ENCODE measurements at places on chromosomes 7 and 10.

GRCh38 chr10:47447209-47447608, 36.7 kb downstream of the ANXA8 start:
- DNase-seq: no peak

- no peak for DNase-seq
These were observed 19.9 kb downstream of the FBXW4 start for GRCh38 chr10:101675115-101675514.

GRCh38 chr7:7228472-7228871, 46.1 kb downstream of the C1GALT1 start:
- DNase-seq: no peak

DNA sequence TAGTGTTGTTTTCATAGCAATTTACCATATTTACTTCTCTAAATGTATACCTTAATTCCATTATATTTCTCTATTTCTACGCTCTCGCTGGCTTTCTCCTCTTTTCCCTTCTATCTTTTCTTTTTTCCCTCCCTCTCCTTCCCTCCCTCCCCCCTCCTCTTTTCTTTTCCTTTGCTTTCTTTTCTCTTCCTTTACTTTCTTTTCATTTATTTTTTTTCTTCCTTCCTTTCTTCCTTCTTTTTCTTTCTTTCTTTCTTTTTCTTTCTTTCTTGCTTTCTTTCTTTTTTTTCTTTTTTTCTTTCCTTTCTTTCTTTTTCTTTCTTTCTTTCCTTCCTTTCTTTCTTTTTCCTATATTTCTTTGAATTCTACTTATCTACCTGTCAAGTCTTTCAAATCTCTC, 533.0 kb upstream of the POT1 start:
- no peak for DNase-seq

GRCh38 chr10:103640436-103641181, 147.1 kb downstream of the NEURL1 start:
- no peak for DNase-seq

GRCh38 chr10:88413412-88413811, 169.7 kb downstream of the RNLS start:
- DNase-seq: no peak

DNA sequence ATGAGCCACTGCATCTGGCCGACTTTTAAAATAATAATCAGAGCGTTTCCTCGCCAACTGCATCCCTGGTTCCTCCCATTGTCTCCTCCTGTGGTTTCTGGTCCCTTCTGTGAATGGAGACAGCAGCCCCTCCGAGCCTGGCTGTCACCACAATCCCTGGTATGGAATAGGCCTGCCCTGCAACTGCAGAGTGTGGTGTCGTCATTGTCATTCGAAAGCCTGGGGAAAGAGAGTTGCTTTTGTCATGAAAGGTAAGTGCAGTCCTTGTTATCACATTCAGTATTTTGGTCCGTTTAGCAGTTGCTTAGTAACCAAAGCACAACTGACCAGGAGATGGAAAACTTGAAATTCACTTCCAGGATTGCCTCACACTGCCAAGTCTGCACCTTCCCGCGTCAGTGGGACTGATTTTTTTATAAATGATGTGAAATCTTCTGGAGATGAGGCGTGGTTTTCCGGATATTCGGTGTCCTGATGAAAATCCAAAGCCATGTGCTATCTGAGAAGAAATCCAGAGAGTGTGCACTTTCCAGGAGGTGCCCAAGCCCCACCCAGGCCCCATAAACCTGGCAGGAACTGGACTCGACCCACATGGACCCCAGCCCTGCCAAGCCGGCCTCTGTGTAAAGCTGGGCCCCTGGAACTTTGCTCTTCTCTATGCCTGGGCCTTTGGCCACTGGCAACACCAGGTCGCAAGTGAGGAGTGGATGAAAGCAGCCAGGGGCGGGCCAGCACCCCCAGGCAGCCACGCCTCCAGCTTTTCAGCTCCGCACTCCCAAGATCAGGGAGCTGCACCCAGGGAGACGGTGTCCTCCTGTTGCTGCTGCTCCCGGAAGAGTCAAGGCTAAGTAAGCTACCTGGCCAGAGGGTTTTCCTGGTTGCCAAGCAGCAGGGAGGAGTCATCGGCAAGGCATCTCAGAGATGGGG, 133.7 kb upstream of the SH2B2 start:
- DNase-seq: no peak

GRCh38 chr7:103121641-103122040, 27.3 kb downstream of the NAPEPLD start:
- DNase-seq: no peak

- no peak for DNase-seq
These were observed 75.2 kb downstream of the CREB5 start for GRCh38 chr7:28487487-28487886.

- DNase-seq: no peak
These were observed 18.4 kb upstream of the VOPP1 start for GRCh38 chr7:55590517-55591281.

DNA sequence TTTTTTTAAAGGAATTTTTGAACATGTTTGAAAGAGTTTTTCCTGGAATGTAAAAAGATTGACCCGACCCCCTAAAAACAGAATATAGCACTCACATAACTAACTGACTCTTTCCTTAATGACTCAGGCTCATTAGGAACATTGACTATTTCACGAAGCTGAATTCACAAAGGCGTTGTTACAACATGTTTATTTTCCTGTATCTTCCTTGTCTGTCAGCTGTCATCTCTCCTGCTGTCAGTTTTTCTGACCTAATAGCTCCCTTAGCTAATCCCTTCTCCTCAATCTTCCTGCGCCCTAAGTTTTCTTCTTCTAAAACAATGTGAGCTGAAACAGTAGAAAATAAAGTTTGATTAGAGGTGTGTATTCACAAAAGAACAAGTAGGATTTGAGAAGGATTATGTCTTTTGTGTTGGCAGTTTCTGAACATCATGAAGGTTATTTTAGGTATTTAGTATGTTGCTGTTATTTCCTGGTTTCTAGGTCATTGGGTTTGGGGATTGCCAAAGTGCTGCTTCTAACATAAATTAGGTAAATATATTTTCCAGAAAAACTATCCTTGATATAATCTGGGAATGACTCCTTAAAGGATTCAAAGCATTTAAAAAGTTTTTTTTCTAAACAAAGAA, 4.6 kb upstream of the MDFIC start:
- DNase-seq: no peak

DNA sequence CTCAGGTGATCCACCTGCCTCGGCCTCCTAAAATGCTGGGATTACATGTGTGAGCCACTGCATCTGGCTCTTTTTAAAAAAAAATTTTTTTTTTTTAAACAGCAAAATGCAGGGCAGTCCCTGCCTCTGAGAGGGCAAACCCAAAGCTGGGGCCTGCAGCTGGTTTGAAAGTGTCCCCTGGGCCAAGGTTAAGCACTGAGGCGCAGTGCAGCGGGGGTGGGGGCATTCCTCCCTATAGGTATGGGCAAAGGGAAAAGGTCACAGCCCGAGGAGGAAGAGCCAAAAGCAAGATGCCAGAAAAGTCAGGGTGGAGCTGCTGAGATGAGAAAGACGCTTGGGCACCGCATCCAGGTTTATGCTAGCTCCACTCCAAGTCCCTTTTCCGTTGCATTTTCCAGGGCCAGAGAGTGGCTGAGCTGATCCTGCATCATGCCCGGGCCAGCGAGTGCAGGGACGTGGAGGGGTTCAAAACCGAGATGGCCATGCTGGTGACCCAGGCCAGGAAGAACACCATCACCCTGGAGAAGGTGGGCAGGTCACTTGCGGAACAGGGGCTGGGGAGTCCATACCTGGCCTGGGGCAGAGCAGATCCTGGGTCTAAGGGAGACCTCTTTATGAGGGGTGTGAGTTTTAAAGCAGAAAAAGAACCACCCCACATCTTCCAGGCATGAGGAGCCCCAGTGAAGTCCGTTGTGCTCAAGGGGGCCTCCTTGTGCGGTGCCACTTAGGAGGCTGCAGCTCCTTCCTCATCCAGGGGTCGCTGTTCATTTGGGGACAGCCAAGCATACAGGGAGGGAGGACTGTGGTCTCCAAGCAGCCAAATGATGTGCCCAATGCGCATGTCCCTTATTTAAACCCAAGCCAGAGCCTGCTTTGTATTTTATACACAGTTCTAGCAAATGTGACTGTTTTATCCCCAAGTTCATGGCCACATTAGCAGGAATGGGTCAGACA, 7.0 kb upstream of the NDUFB2 start:
- no peak for DNase-seq

DNA sequence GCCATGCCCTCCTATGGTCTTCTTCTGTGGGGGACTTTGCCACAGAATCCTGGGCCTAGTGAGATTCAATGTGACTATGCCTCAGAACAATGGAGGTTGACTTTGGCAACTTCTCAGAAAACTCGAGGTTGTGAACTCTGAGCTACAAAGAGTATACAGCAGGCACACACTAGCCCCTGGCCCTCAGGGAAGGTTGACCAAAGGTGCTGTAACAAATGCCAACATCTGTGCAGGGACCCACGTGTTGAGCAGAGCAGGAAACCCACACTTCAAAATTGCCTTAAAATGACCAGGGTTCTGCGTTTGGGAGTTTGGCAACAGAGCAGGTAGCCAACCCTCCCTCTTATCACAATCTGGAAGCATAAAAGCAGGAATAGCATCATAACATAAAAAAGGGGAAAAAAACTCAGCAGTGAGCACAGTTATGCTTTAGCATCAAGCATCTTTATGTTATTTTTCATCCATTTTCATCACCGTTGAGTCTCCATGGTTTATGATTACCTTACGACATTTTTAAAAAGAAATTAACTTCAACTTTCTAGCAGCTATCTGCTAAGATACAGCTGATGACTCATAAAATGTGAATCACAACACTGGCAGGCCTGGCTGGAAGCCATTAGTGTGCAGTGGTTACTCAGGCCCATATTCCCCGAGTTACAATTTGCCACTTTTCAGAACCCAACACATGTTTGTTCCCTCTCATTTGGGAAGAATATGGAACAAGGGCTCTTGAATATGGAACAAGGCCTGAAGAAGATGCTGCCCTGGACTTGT, 11.1 kb downstream of the PRLHR start:
- no peak for DNase-seq

- DNase-seq: no peak
These were observed 238.4 kb downstream of the DIP2C start for GRCh38 chr10:451021-451471.

- DNase-seq: no peak
These were observed 625.1 kb downstream of the DNAJB6 start for GRCh38 chr7:157961731-157962457.

GRCh38 chr10:132707121-132707775, 78.7 kb downstream of the NKX6-2 start:
- DNase-seq: no peak

GRCh38 chr7:69173846-69174245, 424.4 kb upstream of the AUTS2 start:
- no peak for DNase-seq

DNA sequence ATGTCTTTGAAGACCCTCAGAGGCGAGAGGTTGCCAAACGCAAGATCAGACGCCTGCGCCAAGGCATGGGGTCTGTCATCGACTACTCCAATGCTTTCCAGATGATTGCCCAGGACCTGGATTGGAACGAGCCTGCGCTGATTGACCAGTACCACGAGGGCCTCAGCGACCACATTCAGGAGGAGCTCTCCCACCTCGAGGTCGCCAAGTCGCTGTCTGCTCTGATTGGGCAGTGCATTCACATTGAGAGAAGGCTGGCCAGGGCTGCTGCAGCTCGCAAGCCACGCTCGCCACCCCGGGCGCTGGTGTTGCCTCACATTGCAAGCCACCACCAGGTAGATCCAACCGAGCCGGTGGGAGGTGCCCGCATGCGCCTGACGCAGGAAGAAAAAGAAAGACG, 8.1 kb upstream of the SGCE start:
- DNase-seq: no peak

GRCh38 chr7:92725161-92725925, 111.0 kb downstream of the CDK6 start:
- DNase-seq: no peak

- DNase-seq: no peak
These were observed 117.0 kb upstream of the AMPH start for GRCh38 chr7:38748056-38748610.

- DNase-seq: peak; percentile 80
These were observed 3.7 kb downstream of the ABHD11 start for GRCh38 chr7:73734619-73735527.

GRCh38 chr7:77327067-77327931, 88.8 kb downstream of the GSAP start:
- peak; percentile 59 for DNase-seq

- no peak for DNase-seq
These were observed 670 bp downstream of the RCC1L start for GRCh38 chr7:75072981-75073283.

DNA sequence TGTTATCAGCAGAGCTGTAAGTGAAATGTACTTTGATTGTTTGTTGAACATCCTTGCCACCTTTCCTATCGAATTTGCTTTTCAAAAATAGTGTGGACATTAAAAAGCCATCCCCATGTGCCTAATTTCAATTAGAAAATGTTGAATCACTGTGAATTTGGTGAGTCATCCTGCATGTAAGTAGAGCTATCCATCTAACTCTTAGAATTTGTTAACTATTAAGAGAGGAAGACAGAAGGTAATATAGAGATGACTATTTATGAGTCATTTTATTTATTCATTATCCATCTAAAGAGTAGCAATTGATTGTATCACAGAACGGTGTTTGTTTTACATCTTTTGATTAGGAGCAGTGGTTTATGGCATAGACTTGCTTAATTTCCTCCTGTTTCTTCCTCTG, 154.7 kb downstream of the MGMT start:
- DNase-seq: no peak

DNA sequence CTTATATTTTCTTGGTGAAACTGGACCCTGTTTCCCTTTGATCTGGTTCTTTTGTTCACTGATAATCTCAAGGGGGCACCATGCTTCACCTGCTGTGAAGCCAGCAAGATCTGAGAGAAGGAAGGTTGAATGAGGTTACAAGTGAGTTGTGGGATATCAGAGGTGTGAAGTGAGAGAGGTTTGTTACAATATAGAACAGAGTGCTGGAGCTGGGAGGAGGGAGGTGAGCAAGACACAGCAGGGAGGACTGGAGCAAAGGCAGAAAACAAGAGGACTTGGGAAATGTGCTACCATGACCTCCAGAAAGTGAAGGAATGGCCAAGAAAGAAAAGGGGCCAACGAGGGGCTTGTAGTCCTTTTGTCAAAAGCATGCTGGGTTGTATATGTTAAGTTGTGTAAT, 156.6 kb downstream of the LRMDA start:
- no peak for DNase-seq

DNA sequence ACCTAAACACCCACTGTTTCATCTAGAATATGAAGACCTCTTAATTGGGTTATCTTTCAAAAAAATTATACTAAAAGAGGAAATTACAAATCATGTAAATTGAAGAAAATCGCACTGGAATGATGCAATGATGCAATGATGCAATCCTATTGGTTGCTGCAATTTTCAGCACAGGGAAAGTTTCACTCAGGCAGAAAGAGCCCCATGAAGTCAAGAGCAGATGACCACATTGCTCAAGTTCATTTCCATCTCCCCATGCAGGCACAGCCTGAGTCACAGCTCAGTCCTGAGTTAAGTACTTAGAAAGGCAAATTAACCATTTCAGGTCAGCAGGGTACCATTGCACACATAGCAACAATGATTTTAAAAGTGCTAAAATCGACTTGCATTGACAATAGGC, 180.3 kb upstream of the MYO3A start:
- no peak for DNase-seq

GRCh38 chr7:128450409-128450808, 5.3 kb upstream of the HILPDA start:
- DNase-seq: no peak

- no peak for DNase-seq
These were observed 14.1 kb downstream of the ESYT2 start for GRCh38 chr7:158815083-158815799.

- no peak for DNase-seq
These were observed 223.7 kb downstream of the LHFPL3 start for GRCh38 chr7:104552102-104552501.

GRCh38 chr7:43195768-43196167, 83.3 kb downstream of the HECW1 start:
- DNase-seq: no peak

GRCh38 chr10:4337563-4337962, 488.4 kb upstream of the AKR1E2 start:
- DNase-seq: no peak
